SHP77 treated with DMSO at 0.1 percent for 48 hours (cell line): ENCODE measurements at places on chromosomes 11 and 22.

- no peak for DNase-seq
These were observed 10.0 kb downstream of the LMO2 start for GRCh38 chr11:33881651-33882503.

DNA sequence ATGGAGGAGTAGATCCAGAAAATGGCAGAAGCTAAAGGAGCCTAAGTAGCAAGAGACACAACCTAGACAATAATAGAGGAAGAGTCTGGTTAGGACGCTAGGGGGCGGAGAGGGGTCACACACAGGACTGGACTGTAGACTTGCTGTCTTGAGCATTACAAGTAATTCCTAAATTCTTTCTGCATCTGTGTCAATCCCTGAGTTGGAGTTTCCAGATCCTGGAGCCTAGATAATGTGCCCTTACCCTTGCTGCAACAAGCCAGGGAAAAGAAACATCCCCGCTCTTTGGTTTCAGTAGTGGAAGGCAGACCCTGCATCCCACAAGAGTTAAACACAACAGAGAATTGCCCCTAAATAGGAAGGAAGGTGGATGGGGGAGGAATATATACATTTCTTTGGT, 14.9 kb upstream of the CCDC73 start:
- DNase-seq: peak; percentile 24

GRCh38 chr11:61514050-61514917, 5.7 kb downstream of the LRRC10B start:
- DNase-seq: peak; percentile 42

DNA sequence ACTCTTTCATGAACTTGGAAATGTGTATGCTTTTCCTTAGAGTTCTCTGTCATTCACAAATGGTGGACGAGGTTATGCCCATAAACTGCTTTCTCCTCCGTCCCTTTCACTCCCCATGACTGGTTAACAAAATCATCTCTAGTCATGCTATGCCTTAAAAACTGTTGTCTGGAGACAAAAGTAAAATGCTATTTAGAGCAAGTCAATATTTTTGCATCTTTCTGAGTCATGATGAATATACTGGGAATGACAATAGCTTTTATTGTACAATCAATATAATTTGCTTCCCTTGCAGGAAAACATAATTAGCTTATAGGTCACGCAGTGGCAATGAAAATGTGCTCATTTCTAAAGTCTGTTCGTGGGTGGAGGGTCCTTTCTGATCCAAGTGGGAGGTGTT, 216.7 kb upstream of the SORL1-AS1 start:
- DNase-seq: no peak

DNA sequence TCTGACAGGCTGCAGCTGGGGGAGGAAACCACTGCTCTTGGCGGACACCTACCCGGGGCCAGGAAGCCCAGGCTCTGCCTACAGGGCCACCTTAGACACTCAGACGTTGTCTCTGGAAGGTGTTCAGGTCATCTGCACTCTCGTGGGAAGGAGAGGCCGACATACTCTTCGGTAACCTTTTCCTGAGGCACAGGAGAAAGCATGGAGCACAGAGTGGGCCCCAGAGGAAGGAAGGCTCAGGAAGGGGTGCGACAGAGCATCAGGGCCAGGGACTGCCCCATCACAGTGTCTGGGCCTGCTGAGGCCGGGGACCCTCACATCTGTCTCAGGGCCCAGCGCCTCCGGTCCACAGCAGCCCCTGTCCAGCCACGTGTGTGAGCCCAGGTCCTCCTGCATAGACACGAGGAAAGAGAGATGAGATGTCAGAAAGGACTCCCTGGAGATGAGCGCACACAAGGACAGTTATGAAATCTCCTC, 18.2 kb upstream of the TUB start:
- DNase-seq: no peak

DNA sequence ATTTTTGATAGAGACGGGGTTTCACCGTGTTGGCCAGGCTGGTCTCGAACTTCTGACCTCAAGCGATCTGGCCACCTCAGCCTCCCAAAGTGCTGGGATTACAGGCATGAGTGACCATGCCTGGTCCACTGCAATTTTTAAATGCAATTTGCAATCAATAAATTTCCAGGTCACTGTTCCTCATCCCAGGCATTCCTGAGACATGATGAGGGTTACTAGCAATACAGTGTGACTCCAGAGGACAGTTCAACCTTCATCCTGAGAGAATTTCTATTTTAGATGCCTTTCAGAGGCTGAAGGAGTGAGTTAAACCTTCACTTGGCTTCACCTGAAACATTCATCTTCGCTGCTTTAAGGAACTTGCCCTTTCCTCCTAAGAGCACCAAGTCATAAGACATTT, 9.7 kb upstream of the UBASH3B start:
- DNase-seq: no peak
